ENCODE measurements at places on chromosomes 7 and 10. TPM values are rescaled to one million over a fixed set of nuclear protein-coding genes. Genes with fewer than 3 reads are reported as not detected.

The PILRA gene
- 1.4 TPM for polyA plus RNA-seq

The GATA3 gene
- polyA plus RNA-seq: 0.18 TPM

DNA sequence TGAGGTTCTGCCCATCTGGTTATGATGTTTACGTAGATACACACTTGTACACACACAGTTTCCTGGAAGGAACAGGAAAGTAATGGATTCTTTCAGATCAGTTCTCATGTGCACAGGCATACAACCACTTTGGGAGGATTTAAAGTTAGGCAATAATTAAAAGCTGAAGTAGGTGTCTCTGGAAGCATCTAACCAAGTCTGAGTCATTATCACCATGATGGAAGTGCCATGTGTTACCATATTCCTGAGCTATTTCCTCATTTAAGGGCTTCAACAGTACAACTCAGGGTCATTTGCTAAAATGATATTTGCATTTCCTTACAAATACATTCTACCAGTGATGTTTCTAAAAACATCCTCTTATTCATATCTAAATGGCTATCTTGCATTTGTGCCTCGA lies 41.4 kb upstream of the BET1 start:
- DNase-seq: no peak

DNA sequence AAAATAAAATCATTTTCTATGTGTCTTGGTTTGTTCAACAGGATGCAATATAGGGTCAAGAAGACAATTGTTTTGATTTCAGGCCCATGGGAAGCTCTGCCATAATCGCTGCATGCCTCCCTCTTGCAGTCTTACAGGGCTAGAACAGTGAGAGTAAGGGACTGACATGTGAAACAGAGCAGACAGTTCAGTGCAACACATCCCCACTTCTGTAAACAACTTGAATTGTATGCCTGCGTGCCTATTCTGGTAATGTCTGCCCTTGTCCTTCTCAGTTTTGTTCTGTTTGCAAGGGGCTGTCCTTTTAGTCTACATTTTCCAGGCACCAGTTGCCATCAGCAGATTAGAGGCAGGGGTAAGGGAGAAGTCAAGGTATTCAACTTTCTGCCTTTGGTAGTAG lies 34.8 kb upstream of the GPR37 start:
- DNase-seq: peak; percentile 18

- DNase-seq: no peak
These were observed 9.6 kb upstream of the SVOPL start for GRCh38 chr7:138710536-138711385.

DNA sequence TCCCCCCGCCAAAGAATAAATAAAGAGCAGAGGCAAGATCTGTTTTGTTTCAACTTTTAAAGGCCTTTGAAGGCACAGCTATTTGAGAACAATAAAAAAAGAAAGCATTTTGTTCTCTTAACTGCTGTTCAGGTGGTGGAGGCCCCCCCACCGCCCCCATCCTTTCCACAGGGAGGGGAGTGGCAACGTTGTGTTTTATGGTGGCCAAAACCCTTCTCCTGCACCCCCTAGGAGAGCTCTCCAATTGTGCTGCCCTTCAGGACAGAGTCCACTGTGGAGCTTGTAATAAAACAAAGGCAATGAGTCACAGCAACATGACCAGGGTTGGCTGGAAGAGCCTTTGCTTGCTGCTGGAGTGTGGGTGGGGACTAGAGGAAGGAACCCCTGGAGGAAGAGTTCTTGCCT lies 987.9 kb downstream of the KCNMA1 start:
- peak; percentile 66 for DNase-seq

All from stomach (tissue), 19 donors.